ENCODE measurements at places on chromosomes 2 and 18.

DNA sequence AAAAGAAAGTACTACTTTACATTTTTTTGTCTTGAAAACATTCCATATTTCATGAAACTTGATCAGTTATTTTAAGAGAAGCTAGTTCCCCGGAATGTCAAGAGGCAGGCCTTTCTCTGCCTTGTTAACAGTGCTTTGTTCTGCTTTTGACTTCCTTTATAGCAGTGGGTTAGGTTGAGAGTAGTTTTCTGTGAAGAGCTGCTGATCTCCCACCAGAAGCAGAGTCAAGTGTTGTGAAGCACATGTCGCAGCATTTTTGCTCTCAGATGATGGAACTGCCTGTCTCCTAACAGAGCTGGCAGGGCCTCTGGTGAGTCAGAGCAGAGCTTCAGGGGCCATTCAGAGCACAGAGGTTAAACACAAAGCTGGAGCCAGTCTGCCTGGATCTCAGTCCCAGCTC, 871.8 kb downstream of the SLC4A3 start:
- DNase-seq = no peak

DNA sequence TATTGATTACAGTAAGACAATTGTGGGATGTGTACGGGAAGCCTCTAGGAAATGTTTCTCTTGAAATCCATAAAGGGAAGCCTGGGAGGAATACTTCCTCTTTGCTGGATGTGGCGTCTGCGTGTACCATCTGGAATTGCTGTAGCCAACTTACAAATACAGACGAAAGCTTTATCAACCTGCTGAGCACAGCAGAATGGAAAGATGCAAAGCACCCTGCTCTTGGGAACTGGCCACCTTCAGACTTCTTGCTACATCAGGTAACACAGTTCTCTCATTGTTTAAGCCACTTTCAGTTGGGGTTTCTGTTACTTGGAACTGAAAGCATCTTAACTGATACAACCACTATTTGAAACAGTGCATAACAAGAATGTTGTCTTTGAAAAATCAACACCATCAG, 213.8 kb downstream of the HRH4 start:
- DNase-seq = no peak

DNA sequence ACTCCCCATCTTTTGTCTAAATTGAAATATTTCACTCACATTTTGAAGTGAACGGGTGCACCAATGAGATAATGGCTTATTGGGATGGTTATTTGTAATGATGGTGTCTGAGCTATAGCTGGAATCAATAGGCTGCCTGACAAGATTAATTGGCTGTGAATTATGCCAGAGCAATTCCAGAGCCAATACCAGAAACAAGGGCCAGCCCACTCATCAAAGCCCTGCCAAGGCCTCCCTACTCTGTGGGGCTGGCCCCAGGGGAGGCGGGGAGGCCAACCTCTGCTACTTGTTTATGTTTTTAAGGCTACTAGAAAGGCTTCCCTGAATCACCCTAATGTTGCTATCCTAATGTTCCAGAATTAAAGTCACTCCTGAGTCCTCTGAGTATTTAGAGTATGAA, 29.1 kb upstream of the NEMP2 start:
- no peak for DNase-seq

- DNase-seq = no peak
Measured at GRCh38 chr2:199131136-199131655, 326.5 kb downstream of the SATB2 start.

DNA sequence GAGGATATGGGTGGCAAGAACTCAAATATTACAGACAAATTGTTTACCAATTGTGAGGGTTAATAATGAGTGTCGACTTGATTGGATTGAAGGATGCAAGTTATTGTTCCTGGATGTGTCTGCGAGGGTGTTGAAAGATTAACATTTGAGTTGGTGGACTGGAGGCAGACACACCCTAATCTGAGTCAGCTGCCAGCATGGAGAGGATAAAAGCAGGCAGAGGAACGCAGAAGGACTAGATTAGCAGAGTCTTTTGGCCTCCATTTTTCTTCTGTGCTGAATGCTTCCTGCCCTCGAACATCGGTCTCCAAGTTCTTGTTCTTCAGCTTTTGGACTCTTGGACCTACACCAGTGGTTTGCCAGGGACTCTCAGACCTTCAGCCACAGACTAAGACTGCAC, 1503.7 kb downstream of the LRP1B start:
- DNase-seq = no peak

DNA sequence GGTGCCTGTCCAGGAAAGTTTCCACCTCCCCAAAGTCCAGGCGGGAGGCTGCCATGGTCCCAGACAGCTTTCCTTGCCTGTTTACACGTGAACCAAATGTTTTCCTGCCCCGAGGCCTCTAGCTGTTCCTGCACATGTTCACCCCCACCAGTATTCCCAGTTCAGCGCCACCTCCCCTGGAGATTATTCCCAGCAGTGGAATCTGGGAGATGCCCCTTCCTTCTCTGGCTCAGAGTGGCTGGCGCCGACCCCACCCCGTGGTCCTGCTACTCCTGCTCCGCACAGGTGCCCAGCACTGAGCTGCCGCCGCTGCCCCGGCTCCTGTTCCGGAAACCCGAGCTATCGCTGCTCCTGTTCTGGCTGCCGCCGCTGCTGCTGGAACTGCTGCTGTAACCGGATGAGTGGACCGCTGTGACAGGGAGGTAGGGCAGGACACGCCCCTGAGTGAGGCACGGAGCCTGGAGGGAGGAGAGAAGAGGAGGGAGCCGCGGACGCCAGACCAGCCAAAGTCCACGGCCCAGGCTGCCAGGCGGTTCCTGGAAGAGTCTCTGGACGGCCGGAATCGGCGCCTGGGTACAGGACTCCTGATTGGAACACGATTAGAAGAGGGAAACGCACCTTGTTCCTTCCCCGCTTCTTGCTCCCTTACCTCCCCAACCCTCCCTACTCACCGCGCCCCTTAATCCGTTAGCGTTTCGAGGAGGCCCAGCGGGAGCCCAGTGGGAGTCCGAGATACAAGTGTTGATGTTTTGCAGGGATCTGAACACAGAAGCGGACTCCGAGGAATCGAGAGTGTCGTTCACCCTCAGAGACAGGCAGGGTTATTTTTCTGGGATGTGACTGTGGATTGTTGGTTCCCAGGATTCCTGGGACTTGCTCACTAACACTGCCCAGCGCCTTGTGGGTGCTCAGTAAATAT, at the start of gene PDE11A:
TSS of gene PDE11A (minus strand) at position 395 of the 919 bp plus-strand sequence. CDS start at position 55, 340 bp downstream.
- DNase-seq = peak; percentile 30

DNA sequence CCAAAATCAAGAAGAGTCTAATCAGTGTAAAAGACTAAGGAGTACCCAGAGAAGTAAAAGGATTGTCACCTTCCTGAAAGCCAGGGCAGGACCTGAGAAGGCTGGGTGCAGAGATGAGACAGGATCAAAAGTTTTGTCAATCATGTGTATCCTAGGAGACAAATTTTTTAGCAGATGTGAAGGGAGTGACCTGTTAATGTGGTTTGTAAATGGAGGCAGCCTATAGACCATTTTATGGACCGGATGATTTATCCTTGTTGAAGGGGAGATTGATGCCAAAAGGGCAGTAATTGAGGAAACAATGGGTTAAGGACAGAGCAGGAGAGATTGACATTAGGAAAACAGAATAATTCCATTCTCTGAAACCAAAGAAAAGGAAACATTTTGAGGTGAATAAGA, 813 bp downstream of the NDC80 start:
- DNase-seq = no peak

DNA sequence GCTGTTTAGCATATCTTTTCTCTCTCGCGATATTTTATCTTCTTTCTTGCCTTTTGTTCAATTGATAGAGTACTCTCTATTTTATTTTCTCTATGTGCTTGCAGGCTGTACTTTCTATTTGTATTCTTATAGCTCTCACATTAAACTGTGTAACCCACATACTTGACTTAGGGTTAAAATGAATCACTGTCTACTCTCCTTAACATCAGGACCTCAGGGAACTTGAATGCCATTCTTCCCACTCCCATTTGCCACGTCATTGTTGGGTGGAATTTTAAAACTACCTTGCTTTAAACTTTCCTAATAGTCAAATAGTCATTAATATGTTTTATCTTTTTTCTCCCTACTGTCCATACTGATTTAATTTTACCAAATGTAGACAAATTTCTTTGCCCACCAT, 269.7 kb downstream of the ALPK2 start:
- no peak for DNase-seq

GRCh38 chr2:275466-275865, 10.7 kb downstream of the ACP1 start:
- DNase-seq = no peak

- no peak for DNase-seq
Measured at GRCh38 chr18:62978251-62979049, 263.1 kb downstream of the PHLPP1 start.

DNA sequence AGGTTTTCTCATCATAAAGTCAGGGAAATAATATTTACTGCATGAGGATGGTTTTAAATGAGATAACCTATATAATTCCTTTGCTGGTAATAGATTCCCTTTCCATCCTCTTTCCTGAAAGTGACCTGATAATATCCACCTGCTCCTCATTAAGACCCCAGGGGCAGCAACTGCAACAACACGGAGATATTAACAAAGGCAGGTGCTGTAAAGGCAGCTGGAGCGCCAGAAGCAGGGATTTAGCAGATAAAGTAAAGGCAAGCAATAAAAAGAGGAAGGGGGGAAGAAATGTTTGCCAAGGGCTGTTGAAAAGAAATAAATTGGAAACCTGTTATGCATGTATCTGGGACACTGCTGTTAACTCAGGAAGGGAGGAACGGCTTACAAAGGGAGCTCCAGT, 472.6 kb upstream of the KLHL29 start:
- no peak for DNase-seq

- DNase-seq = no peak
Measured at GRCh38 chr2:145741636-145742035, 1221.7 kb upstream of the ZEB2 start.

DNA sequence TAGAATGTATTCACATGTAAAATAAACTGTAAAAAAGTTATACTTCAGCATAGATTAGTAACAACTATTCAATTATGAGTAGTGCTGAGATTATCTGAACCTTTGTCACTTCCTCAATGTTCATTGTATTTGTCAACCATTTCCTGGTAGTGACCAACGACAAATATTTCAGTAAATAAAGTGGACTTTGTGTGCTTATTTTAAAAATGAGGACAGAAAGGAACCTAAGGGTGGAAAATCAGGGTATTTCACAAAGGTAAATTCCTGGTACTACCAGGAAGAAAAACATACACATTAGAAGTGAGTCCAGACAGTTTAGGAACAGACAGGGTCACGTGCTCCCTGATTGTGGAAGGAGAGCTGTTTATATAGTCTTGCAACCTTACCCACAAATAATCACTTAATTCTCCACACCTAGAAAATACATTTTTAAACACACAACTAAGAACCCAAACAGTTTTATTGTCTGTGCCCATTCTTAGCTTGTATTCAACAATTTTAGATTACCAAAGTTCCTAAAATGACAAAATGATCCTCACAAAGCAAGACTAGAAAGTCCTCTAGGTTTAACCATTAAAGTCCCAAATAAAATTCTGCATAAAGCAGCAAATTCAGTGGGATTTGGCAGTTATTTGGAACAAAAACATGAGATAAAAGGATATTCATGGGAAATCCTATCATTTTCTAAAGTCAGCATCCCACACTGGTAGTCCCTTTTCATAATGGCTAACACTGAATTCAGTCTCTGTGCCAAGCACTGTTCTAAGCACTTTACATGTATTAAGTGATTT, 28.2 kb downstream of the PELI1 start:
- no peak for DNase-seq

DNA sequence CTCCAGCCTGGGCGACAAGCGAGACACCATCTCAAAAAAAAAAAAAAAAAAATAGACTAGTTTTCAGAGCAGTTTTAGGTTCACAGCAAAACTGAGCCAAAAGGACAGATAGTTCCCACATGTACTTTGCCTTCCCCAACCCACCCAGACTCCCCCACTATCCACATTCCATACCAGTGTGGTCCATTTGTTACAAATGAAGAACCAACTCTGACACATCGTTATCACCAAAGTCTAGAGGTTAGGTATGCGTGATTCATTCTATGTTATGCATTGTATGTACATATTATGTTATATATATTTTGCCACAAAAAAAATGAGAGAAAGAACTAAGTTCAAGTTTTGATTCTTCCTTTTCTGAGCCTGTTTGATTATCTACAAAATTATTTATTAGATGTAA, 3.5 kb downstream of the DUSP11 start:
- no peak for DNase-seq

DNA sequence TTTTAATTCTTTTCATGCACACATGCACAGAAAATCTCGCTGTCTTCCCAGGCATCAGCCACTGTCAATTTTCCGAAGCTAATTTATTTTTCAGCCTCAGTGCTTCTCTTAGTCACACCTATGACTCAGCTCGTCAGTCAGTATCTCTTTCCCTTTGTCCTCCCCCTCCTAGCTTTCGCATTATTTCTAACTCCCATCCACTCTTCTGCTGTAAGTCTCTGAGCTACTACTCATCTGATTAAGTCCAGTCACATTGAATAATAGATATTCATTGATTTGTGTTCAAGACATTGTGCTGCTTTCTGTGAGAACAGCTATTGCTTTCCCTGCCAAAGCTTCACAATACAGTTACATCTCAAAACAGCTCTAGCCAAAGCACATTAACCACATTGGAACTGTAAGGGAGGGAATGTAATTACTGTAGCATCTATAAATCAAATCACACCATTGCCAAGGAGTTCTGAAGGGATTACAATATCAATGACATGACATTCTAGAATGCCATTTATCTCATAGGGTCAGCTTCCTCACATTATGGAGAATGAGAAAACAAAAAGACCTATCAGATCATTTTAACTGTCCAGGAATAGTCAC, 89.4 kb downstream of the SCN3A start:
- no peak for DNase-seq

GRCh38 chr18:79379931-79380815, 15.6 kb upstream of the NFATC1 start:
- DNase-seq = no peak

GRCh38 chr2:5825686-5826085, 133.5 kb downstream of the SOX11 start:
- DNase-seq = no peak

- DNase-seq = no peak
Measured at GRCh38 chr2:241891988-241892298, 22.4 kb downstream of the RTP5 start.

DNA sequence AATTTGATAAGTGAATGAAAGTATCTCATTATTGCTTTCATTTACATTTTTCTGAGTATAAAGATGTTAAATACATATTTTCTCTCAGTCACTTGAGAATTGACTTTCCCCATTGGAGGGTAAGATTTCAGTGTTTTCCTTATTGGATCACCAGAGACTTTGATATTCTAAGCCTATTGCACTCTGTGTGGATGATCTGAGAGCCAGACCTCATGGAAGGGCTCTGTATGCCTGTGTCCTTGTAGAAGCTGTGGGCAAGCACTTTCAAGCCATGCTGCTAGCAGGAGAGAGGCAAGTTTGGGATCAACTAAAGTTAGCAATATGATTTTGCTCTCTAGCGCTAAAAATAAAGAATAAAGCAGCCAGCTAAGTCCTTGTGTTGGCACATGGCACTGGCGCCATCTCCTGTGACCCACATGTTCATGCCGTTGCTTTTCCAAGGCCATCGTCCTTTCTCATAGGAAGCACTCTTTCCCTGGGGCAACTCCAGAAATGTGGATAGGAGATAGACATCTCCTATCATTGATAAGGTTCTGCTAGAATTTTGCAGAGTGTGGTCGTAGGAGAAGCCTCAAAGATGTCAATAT, 72.6 kb downstream of the AOX1 start:
- no peak for DNase-seq

- DNase-seq = no peak
Measured at GRCh38 chr2:186653511-186653910, 40.3 kb upstream of the FAM171B start.

Measured in anterior cingulate cortex (tissue), 58 donors.